ENCODE measurements at places on chromosomes 16 and 17.

DNA sequence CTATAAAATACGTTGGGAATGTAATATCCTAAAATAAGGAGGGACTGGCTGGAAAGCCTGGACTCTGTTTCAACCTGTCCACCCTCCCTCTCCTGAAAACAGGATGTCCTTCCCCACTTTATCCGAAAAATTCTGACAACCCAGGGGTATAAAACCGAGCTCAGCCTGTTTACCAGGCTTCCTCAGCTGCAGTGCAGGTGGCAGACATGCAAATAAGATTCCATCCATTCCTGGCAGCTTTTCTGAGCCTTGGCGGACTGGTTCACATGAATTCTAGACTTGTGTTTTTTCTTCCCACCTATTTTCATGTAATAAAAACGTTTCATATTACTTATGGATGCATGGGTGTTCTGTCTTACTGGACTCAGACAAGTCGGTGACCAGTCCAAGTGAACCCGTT is 479.3 kb downstream of the KCNJ18 start:
- DNase-seq, result no peak

DNA sequence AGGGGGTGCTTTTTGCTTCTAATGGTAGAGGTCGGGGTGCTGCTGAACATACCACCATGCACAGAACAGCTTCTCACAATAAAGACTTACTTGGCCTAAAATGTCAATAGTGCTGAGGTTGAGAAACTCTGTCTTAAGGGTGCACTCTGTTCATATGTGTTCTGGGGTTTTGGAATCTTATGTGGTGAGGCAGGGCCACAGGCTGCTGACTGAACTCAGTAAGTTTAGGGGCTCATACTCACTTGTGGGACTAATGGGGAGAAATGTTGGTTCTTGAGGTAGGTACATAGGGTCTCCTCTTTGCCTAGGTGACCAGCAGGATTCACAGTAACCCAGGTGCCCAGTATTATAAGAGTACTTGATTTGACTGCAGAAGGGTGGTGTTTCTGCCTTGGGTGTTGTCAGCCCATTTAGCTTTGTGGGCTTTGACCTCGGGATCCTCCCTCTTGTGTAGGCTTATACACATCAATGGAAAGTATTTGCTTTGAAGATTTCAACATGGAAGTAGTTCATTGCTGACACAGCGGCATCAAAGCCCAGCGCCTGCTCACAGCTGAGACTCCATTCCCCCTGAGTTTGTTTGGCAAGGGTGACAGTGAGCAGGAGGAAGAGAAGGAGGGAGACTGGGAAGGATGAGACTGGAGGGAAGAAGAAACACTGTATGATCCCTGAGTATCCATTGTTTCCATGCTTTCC is 17.2 kb downstream of the SLC7A6 start:
- no peak for DNase-seq

GRCh38 chr16:10137341-10137740 is 44.9 kb downstream of the GRIN2A start:
- no peak for DNase-seq

GRCh38 chr16:80063031-80063712 is 462.6 kb upstream of the MAF start:
- DNase-seq, result peak; percentile 79

GRCh38 chr17:57783338-57783742 is 38.2 kb upstream of the CCDC182 start:
- DNase-seq, result peak; percentile 39

GRCh38 chr16:15829460-15829859 is 27.4 kb downstream of the MYH11 start:
- peak; percentile 76 for DNase-seq

GRCh38 chr17:82892899-82893565 is 53.2 kb upstream of the ZNF750 start:
- no peak for DNase-seq

DNA sequence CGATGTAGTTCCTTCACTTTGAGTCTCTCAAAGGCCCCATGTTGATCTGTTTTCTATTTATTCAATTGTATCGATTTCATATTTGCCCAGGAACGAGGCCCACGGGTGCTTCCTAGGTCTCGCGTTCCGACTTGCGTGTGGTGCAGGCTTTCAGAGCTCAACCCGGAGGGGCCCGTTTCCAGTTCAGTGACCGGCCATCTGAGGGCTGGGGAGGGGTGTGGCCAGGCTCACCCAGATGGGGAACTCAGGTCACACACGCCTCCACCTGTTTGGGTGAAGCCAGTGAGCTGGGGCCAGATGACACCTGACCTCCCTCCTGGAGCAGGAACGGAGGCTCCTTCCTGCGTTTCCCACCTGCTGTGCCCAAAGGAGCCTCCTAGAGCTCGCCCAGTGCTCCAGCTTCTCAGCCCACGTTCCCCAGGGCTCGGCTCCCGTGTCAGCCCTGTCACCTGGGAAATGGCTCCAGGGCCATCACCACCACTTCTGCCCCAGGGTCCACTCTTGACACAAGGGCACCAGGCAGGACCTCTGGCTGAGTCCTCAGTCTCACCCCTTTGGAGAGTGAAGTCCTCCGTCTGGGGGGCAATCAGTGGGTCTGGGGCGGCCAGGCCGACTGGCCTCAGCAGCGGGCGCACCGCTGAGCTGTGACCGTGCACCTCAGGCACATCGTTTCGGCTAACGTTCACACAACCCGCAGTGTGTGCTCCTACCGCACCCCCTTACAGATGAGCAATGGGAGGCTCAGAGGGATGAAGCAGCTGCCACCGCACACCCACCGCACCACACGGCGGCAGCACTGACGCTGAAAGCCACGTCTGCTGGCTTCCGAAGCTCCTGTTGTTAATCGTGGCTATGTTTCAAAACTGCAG is 18.0 kb downstream of the FOXF1 start:
- DNase-seq, result no peak

GRCh38 chr17:58691701-58692238 is at the start of gene TEX14:
Gene TEX14 (minus strand): TSS chr17:58692045. CDS start chr17:58652001, 40,044 bp downstream.
- no peak for DNase-seq

DNA sequence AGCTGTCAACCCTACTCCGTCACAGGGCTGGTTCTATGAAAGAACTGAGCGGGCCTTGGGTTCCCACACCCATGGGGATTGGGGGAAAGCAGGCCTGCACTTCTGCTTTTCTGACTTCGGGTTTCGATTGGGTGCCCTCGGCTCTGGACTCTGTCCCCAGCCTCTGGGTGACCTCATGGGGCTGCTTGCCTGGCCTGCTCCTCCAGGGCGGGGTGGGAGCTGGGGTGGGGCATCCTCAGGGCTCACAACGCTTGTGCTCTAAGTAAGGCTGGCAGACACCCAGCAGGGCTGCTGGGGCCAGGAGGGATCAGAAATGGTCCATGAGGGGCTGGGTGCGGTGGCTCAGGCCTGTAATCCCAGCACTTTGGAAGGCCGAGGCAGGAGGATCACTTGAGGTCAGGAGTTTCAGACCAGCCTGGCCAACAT is 19.2 kb downstream of the ARHGAP27 start:
- DNase-seq, result no peak

GRCh38 chr17:142876-143784 is 5.8 kb downstream of the SCGB1C2 start:
- DNase-seq, result no peak

- DNase-seq, result no peak
These were observed 500.0 kb upstream of the SALL1 start for GRCh38 chr16:51651061-51651466.

GRCh38 chr17:40542558-40543411 is 22.5 kb downstream of the CCR7 start:
- DNase-seq, result peak; percentile 84

- no peak for DNase-seq
These were observed 77.8 kb downstream of the CDH11 start for GRCh38 chr16:65044026-65044425.

DNA sequence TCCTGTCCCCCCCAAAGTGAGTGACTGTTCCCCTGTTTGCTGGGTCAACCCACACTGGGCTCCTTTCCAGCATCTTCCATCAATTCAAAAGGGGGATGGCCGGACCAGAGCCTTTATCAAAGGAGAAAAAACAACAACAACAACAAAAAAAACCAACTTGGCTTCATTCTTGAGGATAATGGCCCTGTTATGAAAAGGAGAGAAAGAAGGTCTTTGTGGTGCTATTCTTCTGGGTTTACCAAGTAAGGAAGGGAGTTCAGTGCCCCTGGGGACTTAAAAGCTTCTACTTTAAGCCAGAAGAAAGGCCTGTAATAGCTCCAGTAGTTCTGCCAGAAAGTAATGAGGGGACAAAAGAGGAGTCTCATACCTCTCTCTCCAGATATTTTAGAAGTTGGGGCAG is 71.5 kb downstream of the RGS9 start:
- DNase-seq, result no peak

- peak; percentile 79 for DNase-seq
These were observed 3.2 kb downstream of the SMURF2 start for GRCh38 chr17:64658931-64659330.

DNA sequence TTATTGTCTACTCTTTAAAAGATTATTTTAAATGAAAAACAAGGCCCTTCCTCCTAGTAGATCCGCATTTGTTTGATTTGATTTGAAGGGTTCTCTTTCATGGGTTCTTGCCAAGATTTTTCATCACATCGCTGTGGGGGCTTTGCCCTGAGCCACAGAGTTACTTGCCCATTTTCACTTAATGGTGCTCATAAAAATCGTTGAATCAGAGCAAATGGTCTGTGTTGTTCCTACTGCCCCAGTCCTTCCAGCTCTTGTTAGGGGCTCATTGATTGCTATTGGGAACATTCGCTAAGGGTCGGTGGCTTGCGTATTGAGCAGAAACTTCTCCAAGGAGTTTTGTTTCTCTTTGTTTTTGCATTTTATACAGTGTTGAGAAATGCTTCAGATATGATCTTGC is 1023.4 kb upstream of the CDH8 start:
- no peak for DNase-seq

GRCh38 chr17:604115-604450 is 110.6 kb downstream of the VPS53 start:
- DNase-seq, result no peak

DNA sequence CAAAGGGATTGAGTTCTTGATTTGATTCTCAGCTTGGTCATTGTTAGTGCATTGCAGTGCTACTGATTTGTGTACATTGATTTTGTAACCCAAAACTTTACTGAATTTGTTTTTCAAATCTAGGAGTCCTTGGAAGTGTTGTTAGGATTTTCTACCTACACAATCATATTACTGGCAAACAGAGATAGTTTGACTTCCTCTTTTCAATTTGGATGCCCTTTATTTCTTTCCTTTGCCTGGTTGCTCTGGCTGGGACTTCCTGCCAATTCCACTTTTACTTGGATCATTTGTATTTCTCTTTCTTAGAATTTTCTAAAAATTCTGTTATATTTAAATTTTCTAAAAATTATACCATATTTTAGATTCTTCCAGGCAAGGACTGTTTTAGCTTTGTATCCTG is 151.1 kb downstream of the FTO start:
- no peak for DNase-seq

DNA sequence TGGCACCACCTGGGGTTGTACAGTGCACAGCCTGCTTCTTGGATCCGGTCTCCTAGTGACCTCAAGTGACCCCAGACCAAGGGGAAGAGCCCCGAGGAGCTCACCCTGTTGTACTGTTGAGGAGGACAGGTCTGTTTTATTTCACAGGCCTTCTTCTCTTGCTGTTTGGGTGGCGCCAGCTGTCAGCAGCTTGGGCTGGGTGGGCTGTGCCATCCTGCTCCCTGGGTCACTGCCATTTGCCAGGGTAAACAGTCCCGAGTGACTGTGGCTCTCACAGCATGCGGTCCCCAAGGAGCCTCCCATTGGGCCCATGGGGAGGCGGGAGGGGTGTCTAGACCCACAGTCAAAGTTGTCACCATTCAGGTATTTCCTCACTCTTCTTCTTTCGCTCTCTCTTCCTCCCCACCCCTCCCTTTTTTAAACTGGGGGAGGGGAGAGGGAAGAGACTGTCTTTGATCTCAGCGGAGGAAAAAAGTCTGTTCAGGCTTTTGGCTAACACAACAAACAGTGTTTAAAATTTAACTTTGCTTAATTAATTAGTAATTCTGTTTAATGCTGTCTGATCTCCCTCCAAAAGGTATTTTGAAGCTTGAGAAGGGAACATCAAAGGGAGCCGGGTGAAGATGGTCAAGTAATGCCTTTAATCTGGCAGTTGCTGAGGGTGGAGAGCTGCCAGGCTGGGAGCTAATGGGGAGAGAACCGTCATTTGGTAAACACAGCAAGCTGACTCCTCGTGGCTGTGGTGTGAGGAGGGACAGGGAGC is 64.0 kb downstream of the SNX20 start:
- peak; percentile 74 for DNase-seq

DNA sequence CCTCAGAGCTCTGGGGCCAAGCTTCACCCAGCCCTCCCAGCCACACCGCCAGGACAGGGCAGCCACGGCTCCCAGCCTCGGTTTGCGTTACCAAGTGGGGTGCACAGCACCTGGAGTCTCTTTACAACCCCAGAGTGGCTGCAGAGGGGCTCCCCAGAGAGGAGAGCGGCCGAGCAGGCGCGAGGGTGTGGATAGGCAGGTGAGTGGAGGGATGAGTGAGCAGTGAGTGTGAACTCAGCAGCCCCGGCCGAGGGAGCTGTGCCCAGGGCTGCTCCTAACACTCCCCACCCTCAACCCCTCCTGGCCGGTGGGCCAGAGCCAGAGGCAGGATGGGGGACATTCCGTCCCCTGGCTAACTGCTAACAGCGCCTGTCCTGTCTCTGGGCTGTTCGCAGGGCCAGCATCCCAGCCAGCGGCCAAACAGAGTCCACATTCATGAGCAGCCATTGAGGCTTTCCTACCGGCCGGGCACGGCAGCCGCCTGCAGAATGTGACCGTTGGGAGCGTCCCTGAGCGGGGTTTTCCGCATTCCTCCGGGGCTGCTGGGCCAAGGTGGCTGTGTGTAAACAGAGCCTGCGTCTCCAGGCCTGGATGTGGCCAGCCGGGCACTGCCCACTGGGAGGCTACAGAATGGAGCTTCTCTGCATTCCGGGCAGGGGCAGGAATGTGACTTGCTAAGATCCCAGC is 5.3 kb downstream of the ZNF469 start:
- peak; percentile 61 for DNase-seq

DNA sequence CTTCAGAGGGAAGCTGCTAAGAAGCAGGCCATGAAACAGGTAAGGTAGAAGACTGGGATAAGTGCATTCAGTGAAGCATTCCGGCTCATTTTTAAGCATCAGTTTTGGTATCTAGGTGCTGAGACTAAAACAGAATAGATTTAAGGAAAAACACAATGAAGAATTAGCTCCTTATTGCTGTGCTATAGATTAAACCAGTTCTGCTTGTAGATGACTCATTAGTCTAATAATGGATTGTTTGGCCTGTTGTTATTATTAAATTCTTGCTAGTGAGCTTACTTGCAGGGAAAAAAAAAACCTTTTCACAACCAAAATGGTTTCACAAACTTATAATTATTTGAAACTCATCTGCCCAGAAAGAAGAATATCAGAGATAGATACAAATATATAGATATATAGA is 55.9 kb downstream of the NSRP1 start:
- no peak for DNase-seq
